ENCODE measurements at places on chromosomes 1 and 21.

GRCh38 chr1:95551201-95551600, 317.2 kb downstream of the RWDD3 start:
- DNase-seq = no peak

DNA sequence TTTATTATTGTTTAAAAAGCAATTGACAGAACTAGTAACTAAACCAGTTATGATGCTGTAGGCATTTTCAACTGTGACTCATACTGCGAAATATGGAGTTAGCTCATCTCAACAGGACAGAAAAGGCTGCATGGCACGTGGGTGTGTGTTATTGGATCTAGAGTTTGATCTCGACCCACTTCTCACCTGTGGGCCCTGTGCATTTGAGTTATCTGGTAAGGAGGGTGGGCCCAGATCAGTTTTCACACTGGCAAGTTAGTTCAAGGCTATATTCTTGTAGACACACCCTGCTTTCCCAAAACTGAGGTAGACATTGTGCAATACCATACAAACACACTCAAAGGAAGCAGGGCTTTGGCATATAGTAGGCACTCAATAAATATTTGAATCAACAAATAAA, 71.3 kb upstream of the PRDX6 start:
- DNase-seq = peak; percentile 61

DNA sequence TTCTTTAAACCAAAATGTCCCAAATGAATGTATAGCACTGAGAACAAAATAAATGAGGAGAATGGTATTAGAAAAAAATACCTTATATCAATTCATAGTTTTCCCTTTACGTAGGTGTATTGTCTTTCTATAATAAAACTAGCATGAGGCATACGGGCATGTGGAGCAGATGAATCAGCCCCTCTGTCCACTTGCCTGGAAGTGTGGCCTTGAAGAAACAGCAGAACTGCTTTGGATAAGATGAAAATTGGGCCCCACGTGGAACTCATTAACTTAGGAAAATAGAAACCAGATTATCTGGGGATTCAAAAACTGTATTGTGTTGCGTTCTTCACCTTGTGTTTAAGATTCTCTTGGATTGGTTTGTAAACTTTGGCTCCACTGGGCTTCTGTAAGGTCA, 356.8 kb upstream of the B3GALT2 start:
- DNase-seq = peak; percentile 8

- no peak for DNase-seq
Measured at GRCh38 chr1:166927701-166928100, 47.6 kb downstream of the ILDR2 start.

DNA sequence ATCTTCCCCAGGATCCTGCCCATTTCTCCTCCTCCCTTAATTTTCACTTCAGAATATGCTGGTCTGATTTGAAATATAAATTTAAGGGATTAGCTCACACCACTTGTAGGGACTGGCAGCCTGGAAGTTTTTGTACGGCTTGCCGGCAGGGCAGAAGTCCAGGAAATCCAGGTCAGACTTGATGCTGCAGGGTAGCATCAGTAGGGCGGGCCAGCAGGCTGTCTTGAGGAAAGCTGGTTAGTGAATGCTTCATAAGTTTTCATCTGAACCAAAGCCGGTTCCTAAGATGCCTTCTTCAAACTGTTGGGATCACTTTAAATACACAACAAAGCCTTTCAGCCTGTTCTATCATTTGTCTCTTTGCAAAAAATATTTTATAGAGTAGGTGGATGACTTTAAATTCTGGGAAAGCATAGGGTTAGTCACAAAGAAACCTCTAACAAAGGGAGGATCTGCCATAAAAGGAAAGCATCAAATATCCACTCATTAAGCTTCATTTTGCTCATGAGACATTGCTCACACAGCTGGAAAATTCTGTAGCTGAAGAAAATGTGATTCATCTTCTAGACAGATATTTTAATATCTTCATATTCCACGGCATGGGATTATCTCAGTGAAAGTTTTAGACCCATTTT, 90.7 kb upstream of the GFI1 start:
- peak; percentile 23 for DNase-seq

DNA sequence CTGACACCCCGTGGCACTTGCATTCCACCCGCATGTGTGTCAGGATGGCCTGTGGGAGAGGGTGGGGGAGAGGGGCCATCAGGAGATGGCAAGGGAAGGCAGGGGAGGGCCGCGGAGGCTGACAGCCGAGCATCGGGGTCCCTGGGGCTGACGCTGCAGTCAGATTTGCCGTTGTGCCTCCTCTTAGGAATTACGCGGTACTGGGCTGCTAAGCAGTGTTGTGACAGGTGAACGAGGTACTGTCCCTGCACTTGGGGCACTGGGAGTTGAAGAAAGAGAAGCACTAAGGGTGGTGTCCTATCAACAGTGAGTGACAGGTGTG, 22.5 kb downstream of the WNT4 start:
- no peak for DNase-seq

DNA sequence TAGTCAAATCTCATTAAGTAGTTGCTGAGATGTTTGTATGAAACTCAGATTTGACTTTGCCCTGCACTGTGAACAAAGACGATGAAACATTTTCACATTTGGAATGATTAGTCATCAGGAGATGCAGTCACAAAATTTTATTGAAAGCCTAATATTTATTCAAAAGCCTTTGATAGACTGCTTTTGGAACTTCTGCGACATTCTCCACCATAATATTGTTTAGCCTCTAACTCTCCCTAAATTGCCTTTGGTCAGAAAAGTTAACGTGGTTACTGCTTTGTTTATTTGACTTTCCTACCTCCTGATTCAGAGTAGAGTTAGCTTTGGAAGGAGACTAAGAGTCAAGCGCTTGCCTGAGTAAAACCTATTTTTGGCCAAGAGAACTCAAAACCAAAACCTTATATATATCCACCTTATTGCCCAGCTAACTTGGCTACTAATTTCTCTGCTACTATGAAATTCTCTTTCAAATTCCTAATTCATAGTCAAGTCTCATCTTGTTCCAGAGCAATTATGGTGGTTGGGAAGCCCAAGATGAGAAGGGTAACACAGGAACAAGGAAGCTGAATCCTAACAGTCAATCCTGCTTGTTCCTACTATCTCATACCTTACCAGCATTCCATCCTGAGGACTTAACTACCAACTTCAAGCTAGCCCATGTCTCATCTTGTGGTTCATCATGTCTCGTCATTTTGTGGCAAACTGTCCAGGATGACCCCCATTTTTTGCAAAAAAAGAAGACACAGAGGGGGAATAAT, 429.6 kb downstream of the USP25 start:
- no peak for DNase-seq

Measured in GM03348 (cell line).